ENCODE measurements at places on chromosomes 1 and 21.

- DNase-seq = no peak
Observed at GRCh38 chr21:41669533-41669830, 97.4 kb downstream of the RIPK4 start.

DNA sequence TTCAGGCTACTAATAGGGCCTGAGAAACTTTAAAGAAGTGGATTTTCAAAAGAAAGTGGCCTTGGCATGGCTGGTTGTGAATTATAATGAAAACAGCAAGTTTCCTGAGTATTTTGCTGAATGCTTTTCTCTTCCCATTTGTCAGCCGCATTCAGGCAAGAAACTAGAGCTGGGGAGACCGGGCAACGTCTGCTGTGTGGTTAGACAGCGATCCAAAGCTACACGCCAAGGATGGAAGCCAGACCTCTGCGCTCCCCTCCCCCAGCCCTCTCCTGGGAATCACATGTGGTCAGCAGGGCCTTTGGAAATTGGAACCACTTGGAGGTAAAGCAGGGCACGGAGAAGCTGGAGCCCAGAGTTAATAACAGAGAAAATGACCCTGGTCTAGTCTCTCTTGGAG lies 114.1 kb upstream of the CD34 start:
- DNase-seq = no peak

GRCh38 chr21:26147535-26147934 lies 23.0 kb downstream of the APP start:
- no peak for DNase-seq

DNA sequence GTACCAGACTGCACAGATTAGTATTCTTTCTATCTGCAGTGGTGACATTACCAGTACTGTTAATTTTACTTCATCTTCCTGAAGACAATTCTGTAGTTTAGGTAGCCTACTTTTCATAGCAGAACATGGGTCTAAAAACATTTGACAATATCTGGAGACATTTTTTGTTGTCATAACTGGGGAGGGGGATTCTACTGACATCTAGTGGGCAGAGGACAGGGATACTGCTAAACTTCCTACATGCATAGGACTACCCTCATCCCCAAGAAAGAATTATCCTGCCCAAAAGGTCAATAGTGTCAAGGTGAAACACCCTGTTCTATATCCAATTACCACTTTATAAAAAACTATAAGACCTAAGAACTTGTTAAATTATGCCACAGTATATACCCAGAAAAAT lies 3.4 kb upstream of the ARHGAP29 start:
- no peak for DNase-seq

All from CD14-positive monocyte (primary cell).